ENCODE measurements at places on chromosomes 6 and 20.

- ATAC-seq: no peak
Observed at GRCh38 chr6:100808638-100809275, 72.4 kb downstream of the ASCC3 start.

- peak; percentile 61 for ATAC-seq
Observed at GRCh38 chr20:62739581-62740285, 31.1 kb downstream of the NTSR1 start.

GRCh38 chr6:47318236-47318989, 8.7 kb upstream of the TNFRSF21 start:
- no peak for ATAC-seq

GRCh38 chr6:32635526-32636123, 1.6 kb upstream of the HLA-DQA1 start:
- no peak for ATAC-seq

DNA sequence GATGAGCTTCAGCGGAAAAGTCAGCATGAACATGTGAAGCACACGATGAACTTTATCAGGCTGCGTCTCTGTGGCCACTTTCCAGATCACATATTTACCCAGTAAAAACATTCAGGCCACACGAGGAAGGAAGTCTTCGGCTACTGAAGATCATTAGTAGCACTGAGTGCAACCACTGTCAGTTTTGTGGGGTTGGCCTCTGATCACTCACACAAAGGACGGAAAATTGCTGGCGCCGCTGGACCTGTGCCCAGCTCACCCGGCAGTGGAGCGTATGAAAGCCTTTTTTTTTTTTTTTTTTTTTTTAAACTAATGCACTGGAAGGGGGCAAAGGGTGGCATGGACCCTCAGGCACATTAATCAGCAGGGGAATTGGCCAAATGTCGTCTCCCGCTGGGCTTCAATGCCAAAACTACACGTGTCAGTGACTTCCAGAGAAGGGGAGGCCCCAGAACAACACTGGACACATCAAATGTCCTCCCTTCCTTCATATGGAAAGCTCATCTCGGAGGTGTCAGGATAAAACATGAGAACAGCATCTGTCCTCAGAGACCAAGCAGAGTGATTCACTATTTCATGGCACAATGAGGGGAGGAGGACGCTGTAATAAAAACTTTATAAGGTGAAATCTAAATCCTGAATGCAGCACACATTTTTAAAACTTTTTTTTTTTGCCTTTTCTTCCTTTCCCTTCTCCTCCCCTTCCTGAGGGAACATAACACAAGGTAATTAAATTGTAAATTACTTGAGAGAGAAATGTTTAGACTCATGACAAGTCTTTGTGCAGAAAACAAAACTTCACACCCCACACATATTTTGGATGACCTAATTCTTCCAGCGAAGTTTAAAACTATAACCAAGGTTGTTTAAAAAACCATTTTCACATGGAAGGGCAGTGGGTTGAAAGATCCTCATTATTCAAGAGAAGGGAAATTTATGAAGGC, 223.4 kb downstream of the FOXC1 start:
- no peak for ATAC-seq

DNA sequence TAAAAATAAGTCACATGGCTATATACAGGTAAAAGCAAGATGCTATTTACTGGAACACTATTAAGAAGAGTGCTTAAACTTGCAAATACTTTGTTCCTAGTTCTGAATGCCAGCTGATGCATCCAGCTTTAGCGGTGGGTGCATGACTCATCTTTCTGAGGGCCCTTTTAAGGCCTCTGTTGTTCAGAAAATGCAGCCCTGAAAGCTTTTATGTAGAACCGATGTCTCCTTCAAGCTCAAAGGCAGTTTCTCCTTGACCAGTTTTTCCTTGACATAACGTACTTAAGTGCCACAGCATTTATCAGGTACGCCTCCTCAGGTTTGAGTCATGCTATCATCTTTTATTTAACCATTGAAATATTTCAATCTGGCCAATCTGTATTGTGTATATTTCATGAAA, 82.8 kb downstream of the MLIP start:
- ATAC-seq: no peak

DNA sequence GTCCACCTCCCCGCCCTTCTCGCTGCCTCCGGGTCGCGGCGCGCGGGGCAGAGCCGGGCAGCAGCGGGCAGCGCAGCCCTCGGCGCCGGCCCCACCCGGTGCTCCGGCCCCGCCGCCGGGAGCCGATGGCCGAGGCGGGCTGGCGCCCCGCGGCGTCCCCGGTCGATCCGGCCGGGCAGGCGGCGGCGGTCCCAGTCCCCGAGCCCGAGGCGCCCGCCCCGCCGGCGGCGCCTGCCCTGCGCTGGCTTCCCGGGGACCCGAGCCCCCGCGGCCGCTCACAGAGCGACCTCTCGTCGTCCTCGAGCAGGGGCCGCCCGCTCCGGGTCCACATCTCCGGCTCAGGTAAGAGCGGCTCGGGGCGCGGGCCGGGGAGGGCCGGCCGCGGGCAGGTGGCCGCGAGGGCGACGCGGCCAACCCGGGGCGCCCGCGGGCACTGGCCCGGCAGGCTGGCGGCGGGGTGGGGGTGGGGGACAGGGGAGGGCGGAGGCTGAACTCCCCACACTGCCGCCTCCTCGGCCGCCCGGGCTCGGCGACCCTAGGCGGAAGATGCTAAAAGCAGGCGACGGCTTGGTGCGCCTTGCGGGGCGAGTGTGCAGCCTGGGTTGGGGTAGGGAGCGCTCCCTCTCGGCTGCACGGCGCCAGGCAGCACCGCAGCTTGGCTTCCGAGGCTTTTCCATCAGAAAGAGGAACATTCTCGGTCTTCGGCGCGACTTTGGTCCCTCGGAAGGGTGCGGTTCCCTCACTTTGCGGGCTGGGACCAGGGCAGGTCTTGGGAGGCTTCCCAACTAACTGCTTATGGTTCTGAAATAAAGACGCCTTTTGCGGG, 25.6 kb upstream of the FUCA2 start:
- ATAC-seq: peak; percentile 81

GRCh38 chr20:36591854-36592641, 13.5 kb upstream of the RAB5IF start:
- no peak for ATAC-seq

DNA sequence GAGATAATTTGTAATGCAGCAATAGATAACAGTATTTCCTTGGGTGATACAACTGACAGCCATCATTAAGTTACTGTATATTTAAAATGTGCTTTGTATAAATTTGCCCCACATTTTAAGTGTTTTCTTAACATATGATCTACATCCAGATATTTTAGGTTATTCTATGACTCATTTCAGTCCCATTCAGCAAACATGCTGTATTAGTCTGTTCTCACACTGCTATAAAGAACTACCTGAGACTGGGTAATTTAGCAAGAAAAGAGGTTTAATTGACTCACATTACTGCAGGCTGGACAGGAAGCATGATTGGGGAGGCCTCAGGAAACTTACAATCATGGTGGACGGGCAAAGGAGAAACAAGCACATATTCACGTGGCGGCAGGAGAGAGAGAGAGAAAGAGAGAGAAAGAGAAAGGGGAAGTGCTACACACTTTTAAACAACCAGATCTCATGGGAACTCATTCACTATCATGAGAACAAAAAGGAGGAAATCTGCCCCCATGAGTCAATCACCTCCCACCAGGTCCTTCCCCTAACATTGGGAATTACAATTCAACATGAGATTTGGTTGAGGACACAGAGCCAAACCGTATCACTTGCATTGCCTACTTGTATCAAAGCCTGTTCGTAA, 9.6 kb upstream of the CHD6 start:
- peak; percentile 47 for ATAC-seq

- no peak for ATAC-seq
Observed at GRCh38 chr6:121435444-121436069, at the start of gene GJA1. TSS of gene GJA1 (plus strand) at chr6:121435646. CDS start at chr6:121446848, 11,202 bp downstream.

DNA sequence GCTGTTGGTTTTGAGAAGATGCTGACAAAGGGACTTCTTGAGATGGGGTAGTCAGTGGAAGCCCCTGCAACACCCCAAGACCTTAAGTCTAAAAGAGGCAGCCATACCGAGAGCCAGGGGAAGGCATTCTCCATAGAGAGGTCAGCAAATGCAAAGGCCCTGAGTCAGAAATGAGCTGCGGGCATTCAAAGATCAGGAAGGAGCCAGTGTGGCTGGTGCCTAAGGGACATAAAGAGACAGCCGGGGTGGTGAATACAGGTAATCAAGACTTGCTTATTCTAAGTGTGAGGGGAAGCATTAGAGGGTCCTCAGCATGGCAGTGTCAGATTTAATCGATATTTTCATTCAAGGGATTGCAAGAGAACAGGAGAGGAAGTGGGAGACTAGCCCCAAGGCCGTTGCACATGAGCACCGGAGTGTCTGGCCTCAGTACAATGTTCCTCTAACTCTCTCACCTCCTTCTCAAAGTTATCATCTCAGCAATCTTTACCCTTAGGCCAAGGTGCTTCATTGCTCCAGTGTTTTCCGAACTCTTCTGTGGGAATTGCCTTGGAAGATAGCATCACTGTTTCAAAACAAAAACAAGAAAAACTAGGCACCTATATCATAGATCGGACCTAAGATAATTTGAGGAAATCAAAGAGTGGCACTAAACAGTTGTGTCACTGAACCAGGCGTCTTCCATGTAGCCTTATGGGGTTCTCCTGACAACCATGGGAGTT, 173.2 kb downstream of the DOK5 start:
- no peak for ATAC-seq

- ATAC-seq: peak; percentile 79
Observed at GRCh38 chr6:15770347-15771143, 107.7 kb upstream of the DTNBP1 start.

- no peak for ATAC-seq
Observed at GRCh38 chr6:44788387-44788981, 401.0 kb downstream of the CDC5L start.

GRCh38 chr6:134307870-134308269, 10.0 kb downstream of the SGK1 start:
- no peak for ATAC-seq

DNA sequence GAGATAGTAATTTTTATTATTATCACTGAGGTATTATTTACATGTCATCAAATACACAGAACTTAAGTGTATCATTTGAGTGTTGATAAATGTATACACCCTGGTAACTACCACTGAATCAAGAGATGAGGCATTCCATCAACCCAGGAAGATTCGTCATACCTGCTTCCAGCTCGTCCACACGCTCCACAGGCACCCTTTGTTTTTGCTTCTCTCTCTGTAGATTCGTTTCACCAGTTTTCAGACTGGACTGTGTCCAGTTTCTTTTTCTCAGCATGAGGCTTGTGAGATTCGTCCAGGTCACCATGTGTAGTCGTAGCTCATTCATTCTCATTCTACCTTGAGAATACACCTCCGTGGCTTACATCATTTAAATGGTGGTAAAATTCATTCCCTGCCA, 64.5 kb downstream of the BFSP1 start:
- ATAC-seq: no peak

DNA sequence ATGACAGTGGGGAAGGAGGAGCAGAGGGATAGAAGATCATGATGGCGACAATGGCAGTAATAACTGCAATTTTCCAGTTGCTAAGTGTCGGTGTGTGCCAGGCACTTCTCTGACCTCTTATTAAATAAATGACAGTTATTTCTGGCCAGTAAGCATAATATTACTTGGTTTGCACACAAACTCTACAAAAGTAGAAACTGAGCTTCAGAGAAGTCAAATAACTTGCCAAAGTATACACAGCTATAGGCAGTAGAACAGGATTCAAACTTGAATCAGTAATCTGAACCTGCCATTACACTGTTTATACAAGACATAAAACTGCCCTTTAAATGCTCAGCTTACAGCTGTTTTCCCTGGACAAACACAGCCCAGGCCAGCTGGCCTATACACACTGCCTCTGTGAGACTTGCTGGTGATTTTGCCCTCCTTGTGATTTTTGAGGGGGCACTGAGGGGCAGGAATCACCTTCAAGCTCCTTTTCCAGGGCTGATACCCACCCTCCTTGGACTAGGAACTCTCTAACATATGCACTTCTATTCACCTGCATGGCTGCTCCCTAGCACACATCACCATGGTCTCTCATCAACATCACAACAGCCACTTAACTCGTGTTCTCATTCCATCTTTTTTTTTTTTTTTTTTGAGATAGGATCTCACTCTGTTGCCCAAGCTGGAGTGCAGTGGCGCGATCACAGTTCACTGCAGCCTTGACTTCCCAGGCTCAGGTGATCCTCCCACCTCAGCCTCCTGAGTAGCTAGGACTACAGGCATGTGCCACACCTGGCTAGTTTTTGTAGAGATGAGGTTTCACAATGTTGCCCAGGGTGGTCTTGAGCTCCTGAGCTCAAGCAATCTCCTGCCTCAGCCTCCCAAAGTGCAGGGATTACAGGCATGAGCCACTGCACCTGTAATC, 63.6 kb downstream of the SLC23A2 start:
- ATAC-seq: no peak

DNA sequence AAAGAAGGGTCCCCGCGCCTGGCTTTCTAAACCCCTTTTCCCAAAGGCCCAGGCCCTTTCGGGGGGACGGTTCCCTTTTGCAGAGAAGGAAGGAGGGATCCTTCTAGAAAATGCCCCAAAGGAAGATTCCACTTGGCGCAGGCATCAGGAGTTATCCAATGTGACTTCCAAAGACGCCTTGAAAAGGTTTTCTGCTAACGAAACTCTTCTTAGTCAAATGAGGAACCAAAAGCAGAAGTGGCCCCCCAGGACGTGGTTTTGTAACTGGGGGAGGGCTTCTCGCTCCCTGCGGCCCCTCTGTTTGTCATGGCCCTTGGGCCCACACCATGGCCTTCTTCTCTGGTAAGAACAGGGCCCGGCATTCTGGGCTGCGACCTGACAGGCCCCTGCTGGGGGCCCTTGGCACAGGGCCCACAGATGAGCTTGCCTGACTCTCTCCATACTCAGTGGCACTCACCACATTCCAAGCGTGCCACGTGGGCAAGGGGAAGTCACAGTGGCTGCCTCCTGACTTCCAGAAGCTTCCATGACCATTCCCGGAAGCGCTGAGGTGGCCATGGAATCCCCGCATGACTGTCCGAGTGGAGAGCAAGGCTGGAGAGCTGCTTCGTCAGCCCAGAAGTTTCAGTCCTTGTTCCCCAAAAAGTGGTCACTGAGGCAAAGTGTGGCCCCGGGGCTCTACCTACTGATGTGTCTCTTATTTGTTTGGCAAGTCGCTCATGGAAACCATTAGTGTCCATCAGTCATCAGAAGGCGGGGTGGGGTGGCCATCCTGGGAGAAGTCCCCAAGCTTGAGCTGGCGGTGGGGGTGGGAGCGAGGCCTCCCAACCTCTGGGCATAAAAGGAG, 834 bp upstream of the CTSZ start:
- peak; percentile 65 for ATAC-seq

DNA sequence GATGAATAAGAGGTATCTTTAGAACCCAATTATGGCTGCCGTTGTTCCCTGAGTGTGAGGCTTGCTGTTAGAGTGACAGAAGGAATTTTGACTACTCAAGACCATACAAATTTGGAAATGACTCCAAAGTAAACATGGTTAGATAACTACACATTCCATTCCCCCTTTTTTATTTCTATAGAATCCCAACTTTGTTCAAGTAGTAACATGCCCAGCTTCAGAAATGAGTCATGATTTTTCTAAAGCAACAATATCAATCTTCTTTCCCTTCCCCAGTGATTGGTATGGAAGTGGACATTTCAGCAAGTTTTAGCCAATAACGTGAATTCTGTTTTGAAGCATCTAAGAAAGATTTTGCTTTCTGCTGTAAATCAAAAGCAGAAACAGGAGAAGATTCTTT, 37.8 kb downstream of the HCRTR2 start:
- ATAC-seq: no peak

GRCh38 chr6:89828988-89829471, 650 bp upstream of the CASP8AP2 start:
- ATAC-seq: peak; percentile 48

GRCh38 chr6:71533939-71534379, 245.3 kb downstream of the OGFRL1 start:
- no peak for ATAC-seq

Data from stimulated activated memory B cell treated with anti-CD40 and anti-IgM and Interleukin-4, amounts not matched to agents 10 μg/mL and 1 μg/mL and 100 μg/mL, for 72 hours (primary cell).